ENCODE measurements at places on chromosomes 3 and 15. TPM values are rescaled to one million over a fixed set of nuclear protein-coding genes. Genes with fewer than 3 reads are reported as not detected.

Gene DGKG
- 10.1 TPM for total RNA-seq

Gene CKMT1B
- not detected for total RNA-seq

Gene KBTBD13
- total RNA-seq: not detected

Gene PRSS50
- total RNA-seq: not detected

Gene CCR2
- total RNA-seq: not detected

Gene ABHD6
- total RNA-seq: 8.9 TPM

Gene TRAT1
- total RNA-seq: not detected

Gene MAP6D1
- total RNA-seq: 4.6 TPM

DNA sequence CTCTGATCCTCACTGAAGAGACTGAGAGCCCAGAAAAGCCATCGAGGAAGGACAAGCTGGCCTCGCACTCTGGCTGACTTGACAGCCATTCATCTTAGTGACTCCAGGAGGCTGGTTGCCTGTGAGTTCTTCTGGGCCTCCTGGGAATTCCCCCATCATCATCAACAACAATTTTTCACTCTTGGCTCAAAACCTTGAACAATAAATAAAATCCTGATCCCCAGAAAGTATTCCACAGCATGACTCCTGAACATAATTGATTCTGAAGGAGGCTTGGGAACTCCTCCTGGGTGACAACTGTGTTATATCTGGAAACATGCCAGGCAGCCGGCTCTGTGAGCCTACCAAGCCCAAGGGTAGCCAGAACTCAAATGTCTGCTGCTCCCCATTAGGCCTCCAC lies 188.6 kb downstream of the SHQ1 start:
- peak; percentile 66 for DNase-seq

GRCh38 chr15:82933576-82933975 lies 18.9 kb downstream of the HOMER2 start:
- no peak for DNase-seq

GRCh38 chr15:37046876-37047614 lies 53.3 kb downstream of the MEIS2 start:
- DNase-seq: no peak

GRCh38 chr3:137180220-137180619 lies 222.4 kb downstream of the IL20RB start:
- no peak for DNase-seq

- DNase-seq: no peak
These were observed 116.5 kb downstream of the RBMS3 start for GRCh38 chr3:29397406-29397805.

GRCh38 chr15:67579164-67579563 lies 36.7 kb downstream of the MAP2K5 start:
- no peak for DNase-seq

GRCh38 chr15:70775160-70775559 lies 11.8 kb upstream of the UACA start:
- peak; percentile 62 for DNase-seq

DNA sequence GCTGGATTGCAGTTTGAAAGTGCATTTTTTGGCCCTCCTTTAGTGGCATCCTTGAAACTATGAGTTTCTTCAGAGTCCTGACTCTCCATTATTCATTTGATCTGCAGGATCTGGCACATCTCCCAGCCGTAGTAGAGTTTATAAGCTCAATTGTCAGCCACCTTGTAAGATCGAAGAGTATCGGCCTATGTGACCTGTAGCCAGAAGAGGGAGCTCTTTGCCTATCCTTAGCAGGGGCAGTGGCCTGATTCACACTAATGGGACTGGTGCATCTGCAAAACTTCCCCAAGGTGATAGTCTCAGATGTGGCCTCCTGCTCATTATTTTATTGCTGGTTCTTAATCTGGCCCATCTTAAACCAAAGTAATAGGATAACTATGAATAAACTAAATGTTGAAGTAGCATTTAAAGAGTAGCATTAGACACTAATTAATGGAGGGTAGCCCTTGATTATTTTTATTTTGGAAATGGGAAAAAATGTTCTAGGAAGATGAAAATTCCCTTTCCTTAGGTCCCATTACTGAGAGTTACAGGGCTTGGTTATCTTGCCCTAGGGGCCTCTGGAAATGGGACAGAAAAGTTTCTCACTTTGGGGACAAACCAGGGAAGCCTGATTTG lies 21.2 kb downstream of the GCSAM start:
- peak; percentile 66 for DNase-seq

- no peak for DNase-seq
These were observed 287.8 kb upstream of the UMPS start for GRCh38 chr3:124442463-124442862.

- DNase-seq: no peak
These were observed 226.7 kb upstream of the THBS1 start for GRCh38 chr15:39354189-39354588.

- DNase-seq: no peak
These were observed 21.8 kb upstream of the KLF13 start for GRCh38 chr15:31304751-31305365.

GRCh38 chr3:122635789-122636188 lies 44.9 kb upstream of the PARP14 start:
- DNase-seq: no peak

DNA sequence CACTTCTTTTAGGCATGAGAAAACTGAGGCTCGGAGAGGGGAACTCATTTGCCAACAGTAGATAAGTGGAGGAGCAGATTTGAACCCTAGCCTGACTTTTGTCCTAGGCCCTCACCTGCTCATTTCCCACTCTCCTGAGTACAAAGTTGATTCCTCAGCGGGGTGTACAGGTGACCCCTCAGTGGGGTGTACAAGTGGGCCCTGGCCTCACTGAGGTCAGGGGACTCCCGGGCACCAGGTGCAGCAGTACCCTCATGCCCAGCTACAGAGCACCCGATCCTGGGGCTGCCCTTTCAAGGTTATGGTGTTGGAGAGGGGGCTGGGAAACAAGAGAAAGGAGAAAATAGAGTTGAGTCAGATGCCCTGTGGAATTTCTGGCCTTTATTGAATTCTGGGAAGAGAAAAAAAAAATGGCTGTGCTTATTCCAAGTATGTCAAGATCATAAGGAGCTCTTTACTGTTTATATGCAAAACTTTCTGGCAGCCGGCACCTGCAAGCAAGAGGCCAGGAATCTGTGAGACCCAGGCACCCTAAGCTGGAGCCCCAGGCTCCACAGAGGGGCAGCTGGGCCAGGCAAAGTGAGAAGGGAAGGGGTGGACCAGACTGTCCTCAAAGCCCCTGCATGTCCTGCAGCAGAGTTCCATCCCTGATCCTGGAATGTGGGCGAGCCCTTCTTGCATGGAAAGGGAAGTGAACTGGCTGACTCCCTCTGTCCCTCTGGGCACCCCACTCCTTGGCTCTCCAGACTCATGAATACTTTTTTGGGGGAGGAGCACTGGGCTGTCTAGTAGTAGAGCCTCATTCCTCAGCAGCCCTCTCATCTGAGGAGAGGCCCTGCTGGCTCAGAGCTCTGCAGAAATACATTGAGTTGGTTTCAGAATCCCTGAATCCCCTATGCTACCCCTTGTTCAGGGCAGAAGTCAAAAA lies 43.1 kb downstream of the AMOTL2 start:
- peak; percentile 80 for DNase-seq
